Cardiac muscle cell (in vitro differentiated cells and primary cell): ENCODE measurements at places on chromosomes 6 and 20. TPM values are rescaled to one million over a fixed set of nuclear protein-coding genes. Genes with fewer than 3 reads are reported as not detected.

DNA sequence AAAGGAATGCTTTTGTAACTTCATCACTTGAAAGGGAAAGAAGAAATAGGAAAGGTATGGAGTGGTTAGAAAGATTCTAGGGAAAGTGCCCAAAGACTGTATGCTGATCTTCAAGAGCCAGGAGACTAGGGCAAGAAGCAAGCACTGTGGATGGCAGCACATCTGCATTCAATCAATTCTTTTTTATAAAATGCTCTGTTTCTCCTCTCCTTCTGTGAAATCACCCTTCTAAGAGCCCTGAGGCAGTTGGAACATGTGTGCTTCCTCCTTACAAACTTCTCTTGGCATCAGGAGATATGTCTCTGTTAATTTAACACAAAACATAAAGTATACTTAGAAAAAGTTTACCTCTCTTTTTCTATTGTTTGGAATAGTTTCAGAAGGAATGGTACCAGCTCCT lies 1162.2 kb upstream of the GJE1 start:
- no peak for DNase-seq

DNA sequence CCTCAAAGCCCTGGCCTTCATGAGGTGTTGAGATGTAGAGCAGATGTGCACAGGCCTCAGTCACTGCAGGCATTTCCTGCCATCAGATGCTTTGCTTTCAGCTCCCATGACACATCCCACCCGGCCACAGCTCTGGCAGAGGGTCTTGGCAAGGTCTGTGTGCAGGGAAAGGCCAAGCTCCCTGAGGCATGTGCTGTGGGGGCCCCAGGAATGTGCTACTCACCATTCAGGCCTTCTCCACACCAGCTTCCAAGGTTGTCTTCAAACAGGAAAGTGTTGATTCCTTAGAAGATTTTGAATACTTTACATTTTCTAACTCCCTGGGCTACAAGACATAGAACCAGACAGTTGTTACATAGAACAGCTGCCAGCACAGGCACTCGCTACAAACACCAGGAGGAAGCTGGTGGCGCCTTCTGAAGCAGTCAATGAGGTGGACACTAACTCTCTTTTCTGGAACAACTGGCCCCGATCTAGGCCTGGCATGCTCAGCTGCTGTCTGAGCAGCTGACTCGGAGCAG lies 27.8 kb downstream of the CASS4 start:
- DNase-seq = no peak

GRCh38 chr20:53914781-53915445 lies 155.5 kb downstream of the BCAS1 start:
- no peak for DNase-seq

The CLPSL1 gene
- total RNA-seq = not detected in 2 replicates

The TSBP1 gene
- not detected in 2 replicates for total RNA-seq

DNA sequence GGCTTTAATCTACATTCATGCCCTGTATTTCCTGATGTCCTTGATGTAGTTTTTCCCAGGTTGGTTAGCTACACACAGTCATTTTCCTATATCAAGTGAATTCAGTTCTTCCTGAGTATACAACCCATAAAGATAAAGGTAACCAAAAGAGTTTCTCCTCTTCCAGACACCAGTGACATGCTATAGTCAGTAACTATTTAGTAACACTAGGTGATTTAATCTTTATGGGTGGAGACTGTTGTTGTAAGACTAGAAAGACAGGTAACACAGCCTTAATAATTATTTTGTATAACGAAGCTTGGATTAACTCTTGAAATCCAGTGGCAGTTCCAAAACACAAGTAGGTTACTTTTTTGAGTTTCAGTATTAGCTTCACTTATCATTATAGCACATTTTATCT lies 17.6 kb downstream of the MCUR1 start:
- no peak for DNase-seq

DNA sequence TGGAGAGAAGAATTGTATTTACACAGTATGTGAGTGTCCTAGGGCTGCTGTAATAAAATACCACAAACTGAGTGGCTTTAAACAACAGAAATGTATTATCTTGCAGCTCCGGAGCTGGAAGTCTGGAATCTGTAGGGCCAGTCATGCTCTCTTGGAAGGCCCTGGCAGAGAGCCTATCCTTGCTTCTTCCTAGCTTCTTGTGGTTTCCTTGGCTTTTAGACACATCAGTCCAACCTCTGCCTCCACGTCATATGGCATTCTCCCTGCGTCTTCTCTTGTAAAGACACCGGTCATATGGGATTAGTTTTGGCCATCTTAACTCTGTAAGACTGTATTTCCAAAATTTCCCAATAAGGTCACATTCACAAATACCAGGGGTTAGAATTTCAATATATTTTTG lies 10.8 kb downstream of the FNDC1 start:
- DNase-seq = peak; percentile 97

GRCh38 chr20:56151834-56152233 lies 96.7 kb upstream of the MC3R start:
- no peak for DNase-seq

The RAMACL gene
- total RNA-seq = 0.14 and 0.45 TPM in 2 replicates

- peak; percentile 85 for DNase-seq
Measured at GRCh38 chr6:51959744-51960383, 127.5 kb downstream of the PKHD1 start.

GRCh38 chr20:59858425-59858824 lies 75.0 kb downstream of the SYCP2 start:
- no peak for DNase-seq

DNA sequence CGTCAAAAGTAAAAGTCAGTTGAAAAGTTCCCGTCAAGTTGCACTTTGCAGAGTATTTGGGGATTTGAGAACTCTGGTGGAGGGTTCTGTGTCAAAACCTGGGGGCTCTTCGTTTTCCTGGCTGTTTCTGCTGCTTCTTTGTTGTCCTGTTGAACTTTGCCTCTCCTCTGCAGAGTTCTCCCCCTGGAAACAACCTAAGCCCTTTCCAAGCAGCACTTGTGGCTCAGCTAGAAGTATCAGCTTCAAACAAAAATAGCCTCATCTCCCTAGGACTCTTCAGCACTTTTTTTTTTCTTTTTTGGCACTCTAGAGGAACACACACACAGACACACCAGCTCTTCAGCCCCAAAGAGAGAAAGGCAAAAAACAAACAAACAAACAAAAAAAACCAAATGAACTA lies at the start of gene TRDN:
TSS of gene TRDN (minus strand) at position 169 of the 400 bp plus-strand sequence. CDS start 175 bp downstream, outside the sequence.
- no peak for DNase-seq

DNA sequence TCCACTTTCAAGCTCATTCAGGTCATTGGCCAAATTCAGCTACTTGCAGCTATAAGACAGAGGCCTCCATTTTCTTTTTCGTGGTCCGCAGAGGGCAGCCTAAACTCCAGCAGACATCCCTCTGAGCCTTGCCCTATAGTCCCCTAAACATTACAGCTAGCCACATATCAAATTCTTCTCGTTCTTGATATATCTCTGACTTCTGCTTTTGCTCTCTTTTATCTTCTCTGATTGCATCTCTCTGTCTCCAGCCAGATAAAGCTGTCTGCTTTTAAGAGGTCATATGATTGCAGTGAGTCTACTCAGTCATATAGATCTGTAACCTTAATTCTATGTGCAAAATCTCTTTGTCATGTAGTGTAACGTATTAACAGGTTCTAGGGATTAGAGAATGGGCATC lies 358.4 kb upstream of the RGS17 start:
- DNase-seq = no peak

DNA sequence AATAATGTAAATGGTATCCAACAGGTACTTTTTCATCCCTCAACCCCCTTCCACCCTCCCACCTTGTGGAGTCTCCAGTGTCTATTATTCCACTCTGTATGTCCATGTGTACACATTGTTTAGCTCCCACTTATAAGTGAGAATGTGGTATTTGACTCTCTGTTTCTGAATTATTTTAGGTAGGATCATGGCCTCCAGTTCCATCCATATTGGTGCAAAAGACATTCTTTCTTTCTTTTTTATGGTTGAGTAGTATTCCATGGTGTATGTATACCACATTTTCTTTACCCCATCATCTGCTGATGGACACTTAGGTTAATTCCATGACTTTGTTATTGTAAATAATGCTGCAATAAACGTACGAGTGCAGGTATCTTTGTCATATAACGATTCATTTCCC lies 58.2 kb upstream of the PRND start:
- no peak for DNase-seq

- no peak for DNase-seq
Measured at GRCh38 chr6:148044261-148044751, 298.3 kb upstream of the SASH1 start.

DNA sequence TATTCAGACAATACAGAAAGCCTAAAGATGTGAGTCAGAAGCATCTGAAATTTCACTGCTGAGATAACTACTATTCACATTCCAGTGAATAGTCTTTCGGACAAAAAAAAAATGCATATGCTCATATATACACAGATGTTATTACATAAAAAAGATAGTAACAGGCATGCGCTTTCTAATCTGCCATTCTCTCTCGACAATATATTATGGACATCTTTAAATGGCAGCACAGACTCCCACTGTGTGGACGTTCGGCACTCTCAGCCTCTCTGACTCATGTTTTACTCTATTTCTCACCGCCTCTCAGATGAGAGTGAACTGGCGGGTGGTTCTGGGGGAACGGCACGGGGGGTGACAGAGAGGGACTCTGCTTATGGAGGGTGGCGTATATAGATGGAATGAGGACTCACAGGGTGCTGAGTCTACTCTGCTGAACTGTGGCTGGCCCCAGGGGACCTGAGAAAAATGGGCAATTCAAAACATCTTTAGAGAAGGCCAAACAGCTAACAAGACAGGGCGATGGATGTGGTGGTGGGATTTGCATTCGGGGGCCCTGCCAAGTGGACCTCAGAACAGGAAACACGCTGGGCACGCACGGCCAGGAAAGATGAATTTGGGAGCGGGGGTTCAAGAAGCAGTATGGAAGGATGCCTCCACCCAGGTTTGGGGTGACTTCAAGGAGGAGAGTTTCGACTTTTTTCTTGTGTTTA lies 68.9 kb downstream of the MDGA1 start:
- peak; percentile 45 for DNase-seq

DNA sequence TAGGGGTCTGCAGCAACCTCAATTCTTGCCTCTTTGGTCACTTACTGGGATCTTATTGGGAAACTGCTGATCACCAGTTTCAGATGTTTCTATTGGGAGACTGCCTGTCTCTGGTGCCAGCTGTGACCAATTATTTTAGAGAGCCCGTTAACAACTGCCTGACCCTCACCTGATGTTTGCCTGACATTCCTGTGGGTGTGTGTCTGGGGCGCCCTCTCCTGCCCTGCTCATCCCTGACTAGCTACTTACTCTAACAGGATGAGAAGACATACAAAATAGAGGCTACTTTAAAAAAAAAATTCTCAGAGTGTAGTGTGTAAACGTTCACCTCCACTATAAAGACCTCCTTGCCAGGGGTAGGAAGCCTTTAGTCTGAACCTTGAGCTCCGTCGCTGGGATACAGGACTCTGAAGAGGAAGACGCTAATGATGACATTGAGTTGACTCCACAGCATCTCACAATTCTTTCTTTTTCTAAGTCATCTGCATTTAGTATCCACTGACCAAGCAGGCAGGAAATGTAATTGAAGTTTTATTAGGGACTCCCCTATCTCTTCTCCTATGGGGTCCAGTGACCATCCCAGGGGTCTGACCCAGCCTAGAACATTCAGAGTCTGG lies 54.6 kb upstream of the DDR1 start:
- no peak for DNase-seq

The TGM2 gene
- total RNA-seq = 144 and 275 TPM in 2 replicates

The IMPG1 gene
- total RNA-seq = 0.71 and 0.74 TPM in 2 replicates

DNA sequence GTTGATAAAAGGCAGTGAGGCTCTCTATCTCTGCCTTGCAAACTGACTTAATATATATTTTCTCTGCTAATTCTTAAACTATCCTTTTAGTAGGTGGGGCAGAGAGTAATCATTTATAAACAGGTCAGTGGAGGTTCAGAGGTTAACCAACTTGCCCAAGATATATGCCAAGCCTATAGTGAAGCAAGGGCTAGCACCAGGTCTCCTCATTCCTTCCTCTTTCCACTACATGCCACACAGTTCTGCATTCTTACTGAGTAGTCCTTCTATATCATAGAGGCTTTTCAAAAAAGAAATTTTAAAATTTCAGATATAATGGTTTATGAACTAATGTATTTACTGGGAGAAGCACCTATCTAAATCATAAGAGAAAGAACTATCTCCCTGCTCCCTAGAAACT lies 8.5 kb downstream of the ARG1 start:
- no peak for DNase-seq

DNA sequence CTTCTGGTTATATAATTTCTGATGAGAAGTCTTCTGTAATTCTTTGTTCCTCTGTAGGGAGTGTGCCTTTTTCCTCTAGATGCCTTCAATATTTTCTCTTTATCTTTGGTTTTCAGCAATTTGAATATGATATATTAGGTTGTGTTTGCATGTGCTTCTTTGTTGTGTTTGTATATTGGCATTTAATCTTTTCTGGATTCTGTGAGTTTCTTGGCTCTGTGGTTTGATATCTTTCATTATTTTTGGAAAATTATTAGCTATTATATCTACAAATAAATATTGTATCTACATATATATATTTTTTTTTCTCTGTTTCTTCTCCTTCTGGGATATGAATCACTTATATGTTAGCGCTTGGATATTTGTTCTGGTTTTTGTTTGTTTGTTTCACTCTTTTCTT lies 9.1 kb upstream of the DBNDD2 start:
- no peak for DNase-seq

DNA sequence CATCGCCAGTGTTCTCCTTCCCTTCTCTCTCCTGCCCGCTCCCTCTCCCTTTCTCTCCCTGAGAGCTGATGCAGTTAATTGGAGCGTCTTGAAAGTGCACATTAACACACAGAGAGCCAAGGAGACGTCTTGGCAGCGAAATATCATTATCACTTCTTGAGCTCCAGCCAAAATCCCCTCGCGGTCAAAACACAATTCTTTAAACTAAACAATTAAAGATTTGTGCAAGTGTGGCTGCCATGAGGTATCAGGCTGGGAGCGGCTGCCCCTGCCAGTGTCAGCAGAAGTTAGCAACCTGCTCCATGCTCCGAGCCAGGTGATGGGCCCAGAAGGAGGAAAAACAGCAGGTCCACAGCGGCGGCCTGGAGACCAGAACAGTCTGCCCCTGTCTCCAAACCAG lies 100.9 kb upstream of the FOXP4 start:
- peak; percentile 69 for DNase-seq

GRCh38 chr6:152380351-152380767 lies 256.8 kb downstream of the SYNE1 start:
- DNase-seq = peak; percentile 88

- DNase-seq = no peak
Measured at GRCh38 chr6:7156643-7157278, 49.0 kb downstream of the RREB1 start.

- peak; percentile 14 for DNase-seq
Measured at GRCh38 chr6:78615430-78615904, 251.9 kb upstream of the IRAK1BP1 start.

The ELOVL2 gene
- total RNA-seq = 0.06 and 0.63 TPM in 2 replicates

DNA sequence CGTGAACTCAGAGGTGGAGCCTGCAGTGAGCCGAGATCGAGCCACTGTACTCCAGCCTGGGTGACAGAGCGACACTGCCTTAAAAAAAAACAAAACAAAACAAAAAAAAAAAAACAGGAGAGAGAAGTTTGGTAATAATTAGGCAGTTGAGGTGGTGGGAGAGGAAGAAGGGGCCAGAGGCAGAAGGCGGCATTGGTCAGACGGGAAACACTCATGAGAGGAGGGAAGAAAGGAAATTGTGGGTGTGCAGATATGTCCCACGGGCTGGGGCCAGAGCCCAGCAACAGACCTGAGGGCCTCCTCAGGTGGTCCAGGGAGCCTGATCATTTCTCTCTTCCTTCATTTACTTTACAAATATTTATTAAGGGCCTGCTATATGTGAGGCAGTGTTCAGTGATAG lies 20.0 kb downstream of the SULF2 start:
- no peak for DNase-seq
